ENCODE measurements at places on chromosomes 7 and 10. TPM values are rescaled to one million over a fixed set of nuclear protein-coding genes. Genes with fewer than 3 reads are reported as not detected.

Gene HOXA6
- not detected for total RNA-seq

Gene ASIC3
- 0.14 TPM for total RNA-seq

Gene AKR1D1
- total RNA-seq = not detected

Gene ARID5B
- 11.3 TPM for total RNA-seq

All from airway epithelial cell (primary cell).